ENCODE measurements at places on chromosomes 13 and 19. TPM values are rescaled to one million over a fixed set of nuclear protein-coding genes. Genes with fewer than 3 reads are reported as not detected.

The ZNF507 gene
- 4.7 TPM for polyA plus RNA-seq

The PLK5 gene
- not detected for polyA plus RNA-seq

The NLRP7 gene
- not detected for polyA plus RNA-seq

The LILRB1 gene
- not detected for polyA plus RNA-seq

The PPP1R13L gene
- not detected for polyA plus RNA-seq

The LENG1 gene
- polyA plus RNA-seq, result 5.2 TPM

The ZNF358 gene
- not detected for polyA plus RNA-seq

The ERVK3-1 gene
- 115 TPM for polyA plus RNA-seq

The PLPPR3 gene
- not detected for polyA plus RNA-seq

The ZNF708 gene
- 3.6 TPM for polyA plus RNA-seq

The TIMM29 gene
- 4.7 TPM for polyA plus RNA-seq

The FFAR2 gene
- polyA plus RNA-seq, result not detected

The ZNF616 gene
- polyA plus RNA-seq, result 3.1 TPM
